ENCODE measurements at places on chromosomes 16 and 17.

DNA sequence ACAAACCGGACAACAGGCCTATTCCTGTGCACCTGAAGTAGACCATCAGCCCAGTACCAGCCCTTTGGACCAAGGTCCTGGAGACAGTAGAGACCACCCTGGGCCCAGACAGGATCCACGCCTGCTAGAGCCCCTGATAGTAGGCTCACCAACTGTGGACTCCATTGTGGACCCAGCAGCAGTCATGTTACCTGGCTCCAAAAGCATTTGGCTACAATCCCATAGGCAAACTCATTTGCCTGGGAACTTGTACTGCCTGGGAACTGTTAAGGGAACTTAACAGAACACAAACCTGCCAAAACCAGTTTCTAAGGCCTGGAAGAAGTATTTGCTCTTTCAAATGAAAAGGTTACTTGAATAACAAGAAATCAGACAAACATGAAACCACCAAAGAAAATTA, 10.0 kb upstream of the ACSM1 start:
- H3K4me1 ChIP-seq, result no peaks in the 10 kb centered on the region
- H3K27ac ChIP-seq, result no peak overlapping the region
- no peak for DNase-seq
- no peak overlapping the region for H3K4me3 ChIP-seq

DNA sequence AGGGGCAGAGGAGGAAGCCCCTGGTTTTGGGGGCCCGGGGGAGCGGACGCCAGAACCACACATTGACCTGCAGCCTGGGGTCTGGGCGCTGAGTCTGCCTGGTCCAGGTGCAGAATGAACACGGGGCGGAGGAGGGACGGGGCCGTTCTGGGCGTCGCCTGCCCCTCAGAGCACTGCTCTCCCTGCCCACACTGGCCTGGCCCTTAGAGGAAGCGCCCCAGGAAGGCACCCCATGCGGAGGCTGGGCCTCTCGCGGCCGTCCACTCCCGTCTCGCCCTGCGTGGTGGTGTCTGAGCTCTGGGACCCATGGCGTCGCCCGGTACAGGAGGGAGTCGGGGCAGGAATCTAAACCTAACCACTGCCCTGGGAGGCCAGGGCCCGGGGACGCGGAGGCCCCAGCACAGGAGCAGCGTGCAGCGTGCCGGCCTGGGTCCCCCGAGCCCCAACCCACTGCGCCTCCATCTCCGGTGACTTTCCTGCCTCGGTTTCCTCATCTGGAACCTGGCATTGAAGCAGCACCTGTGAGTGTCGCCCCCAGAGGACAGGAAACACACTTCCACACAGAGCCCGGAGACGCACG, 4.3 kb downstream of the TPSD1 start:
- no peaks in the 10 kb centered on the region for H3K36me3 ChIP-seq
- H3K27me3 ChIP-seq, result peaks cover 20% of the 10 kb centered on the region
- DNase-seq, result no peak
- H3K27ac ChIP-seq, result no peak overlapping the region

DNA sequence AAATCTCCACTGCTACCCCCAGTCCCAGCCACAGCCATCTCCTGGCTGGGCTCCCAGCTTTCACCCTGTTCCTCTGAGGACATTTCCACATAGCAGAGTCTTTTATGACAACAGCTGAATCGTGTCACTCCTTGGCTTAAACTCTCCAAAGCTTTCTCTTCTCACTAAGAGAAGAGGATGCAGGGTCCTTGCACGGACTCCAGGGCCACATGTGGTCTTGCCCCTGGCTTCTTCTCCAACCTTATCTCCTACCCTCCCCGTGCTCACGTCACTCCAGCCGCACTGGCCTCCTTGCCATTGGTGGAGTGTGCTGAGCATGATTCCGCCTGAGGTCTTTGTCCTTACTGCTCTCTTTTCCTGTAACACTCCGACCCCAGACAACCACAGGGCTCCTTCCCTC, 39.9 kb upstream of the CCDC182 start:
- H3K27ac ChIP-seq, result no peak overlapping the region
- DNase-seq, result no peak

DNA sequence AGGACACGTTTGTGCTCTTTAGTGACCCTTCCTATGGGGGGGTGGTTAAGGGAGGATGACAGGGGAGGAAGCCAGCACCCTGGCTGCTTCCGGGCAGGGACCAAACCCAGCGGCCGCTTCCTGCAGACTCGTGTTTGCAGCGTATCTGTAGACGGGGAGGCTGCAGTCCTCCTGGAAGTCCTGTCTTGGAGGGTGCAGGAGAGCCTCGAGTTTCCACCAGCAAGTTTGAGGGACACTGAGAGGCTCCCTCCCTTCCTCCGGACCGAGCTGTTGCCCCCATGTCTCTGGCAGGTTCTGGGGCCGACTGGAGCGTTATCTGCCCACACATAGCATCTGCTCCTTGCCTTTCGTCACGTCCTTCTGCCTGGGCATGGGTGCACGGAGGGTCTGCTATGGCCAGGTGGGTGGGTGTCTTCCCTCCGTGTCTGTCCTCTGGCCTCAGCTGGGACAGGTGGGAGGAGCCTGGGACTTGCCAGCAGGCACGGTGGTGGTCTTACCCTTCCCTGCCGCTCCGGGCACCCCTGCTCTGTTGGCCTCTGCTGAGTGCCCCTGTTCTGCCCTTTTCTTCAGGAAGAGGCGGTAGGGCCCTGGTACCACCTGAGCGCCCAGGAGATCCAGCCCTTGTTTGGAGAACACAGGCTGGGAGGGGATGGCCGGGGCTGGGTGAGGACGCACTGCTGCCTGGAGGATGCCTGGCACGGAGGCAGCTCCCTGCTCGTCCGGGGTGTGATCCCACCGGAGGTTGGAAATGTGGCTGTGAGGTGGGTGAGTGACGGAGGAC, 8.8 kb downstream of the ENGASE start:
- H3K36me3 ChIP-seq, result peaks cover 10% of the 10 kb centered on the region
- no peak for DNase-seq
- H3K27me3 ChIP-seq, result no peaks in the 10 kb centered on the region
- H3K4me3 ChIP-seq, result no peak overlapping the region

- peaks cover 46% of the 10 kb centered on the region for H3K36me3 ChIP-seq
- DNase-seq, result peak; percentile 26
- no peak overlapping the region for H3K27ac ChIP-seq
- peaks cover 1% of the 10 kb centered on the region for H3K4me1 ChIP-seq
- H3K4me3 ChIP-seq, result no peak overlapping the region
These were observed 80.1 kb downstream of the ABCC6 start for GRCh38 chr16:16143038-16143763.

GRCh38 chr16:85935974-85936760, 37.2 kb downstream of the IRF8 start:
- peaks cover 37% of the 10 kb centered on the region for H3K27me3 ChIP-seq
- peaks cover 35% of the 10 kb centered on the region for H3K4me1 ChIP-seq
- DNase-seq, result peak; percentile 79
- peak overlapping the region; percentile 90 for H3K27ac ChIP-seq
- H3K4me3 ChIP-seq, result peak overlapping the region; percentile 42

DNA sequence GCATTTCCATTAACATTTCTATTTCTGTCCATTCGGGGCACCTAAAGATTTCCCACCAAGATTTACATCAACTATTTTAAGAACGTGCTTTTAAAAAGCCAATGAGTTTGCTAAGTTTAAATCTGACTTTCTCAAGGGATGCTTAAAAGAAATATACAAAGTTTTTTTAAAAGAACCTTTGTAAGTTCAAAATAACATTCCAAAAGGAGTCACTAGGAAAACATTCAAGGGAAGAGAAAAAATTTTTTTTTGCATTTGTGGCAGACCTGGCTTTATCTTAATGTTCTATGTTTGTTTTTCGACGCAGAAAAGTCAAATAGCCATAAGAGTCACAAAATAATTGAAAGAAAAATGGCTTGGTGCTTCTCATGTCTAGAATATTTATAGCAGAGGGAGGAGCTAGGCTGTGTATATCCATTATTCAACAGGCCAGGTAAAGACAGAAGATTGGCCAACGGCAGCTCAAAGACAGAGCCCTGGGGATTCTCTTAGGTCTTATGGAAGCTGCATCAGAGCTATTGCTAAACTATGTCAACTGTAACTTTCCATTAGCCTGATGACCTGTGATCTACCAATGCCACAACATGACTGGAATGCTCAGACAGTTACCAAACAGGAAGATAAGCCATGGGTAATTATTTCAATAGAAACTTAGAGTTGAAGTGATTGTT, 37.8 kb upstream of the MYOCD start:
- DNase-seq, result no peak
- H3K4me1 ChIP-seq, result no peaks in the 10 kb centered on the region
- H3K36me3 ChIP-seq, result no peaks in the 10 kb centered on the region
- H3K27ac ChIP-seq, result no peak overlapping the region
- no peak overlapping the region for H3K4me3 ChIP-seq

- no peaks in the 10 kb centered on the region for H3K36me3 ChIP-seq
- H3K27ac ChIP-seq, result no peak overlapping the region
- DNase-seq, result no peak
- H3K27me3 ChIP-seq, result no peaks in the 10 kb centered on the region
These were observed 28.4 kb downstream of the LRRC75A start for GRCh38 chr17:16463358-16464302.
